ENCODE measurements at places on chromosomes 4 and X.

- no peak for DNase-seq
Measured at GRCh38 chr4:111639120-111639690, 506.0 kb upstream of the FAM241A start.

- DNase-seq, result no peak
Measured at GRCh38 chr4:8118035-8118434, 40.6 kb downstream of the ABLIM2 start.

- no peak for DNase-seq
Measured at GRCh38 chr4:85951-86350, 32.8 kb downstream of the ZNF595 start.

GRCh38 chrX:150926304-150926703 lies 27.8 kb upstream of the CD99L2 start:
- no peak for DNase-seq

DNA sequence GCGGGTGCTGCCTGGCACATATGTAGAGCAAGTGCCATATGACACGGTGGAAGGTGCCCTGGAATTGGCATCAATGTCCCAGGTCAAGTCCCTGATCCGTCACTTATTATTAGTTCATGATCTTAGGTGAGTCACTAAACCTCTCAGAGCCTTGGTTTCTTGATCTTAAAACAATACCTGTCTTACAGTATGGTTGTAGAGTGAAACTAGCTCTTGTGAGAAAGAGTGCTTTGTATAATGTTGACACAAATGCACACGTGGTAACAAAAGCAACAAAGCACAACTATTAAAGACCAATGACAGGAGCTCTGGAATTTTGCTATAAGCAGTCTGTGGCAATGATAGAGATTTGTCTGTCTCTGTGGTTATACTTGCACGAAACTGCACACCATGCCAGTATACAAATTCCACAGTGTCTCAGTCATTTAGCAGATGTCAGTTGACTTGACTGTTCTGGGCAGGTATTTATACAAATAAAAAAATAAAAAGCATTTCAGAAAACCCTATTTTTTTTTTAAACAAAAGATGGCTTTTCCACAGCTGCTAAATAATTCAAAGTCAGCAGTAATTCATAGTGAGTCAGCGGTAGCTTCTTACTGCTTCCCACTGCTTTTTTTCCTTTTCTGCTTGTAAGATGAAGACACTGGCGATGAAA lies 19.7 kb upstream of the ACSL1 start:
- no peak for DNase-seq

GRCh38 chr4:118888666-118889311 lies at the start of gene SYNPO2:
Gene SYNPO2, plus strand, starts transcription at chr4:118888854. Its CDS starts 183 bp downstream, at chr4:118889037.
- DNase-seq, result no peak

GRCh38 chr4:7226439-7226838 lies 34.1 kb downstream of the SORCS2 start:
- no peak for DNase-seq

- no peak for DNase-seq
Measured at GRCh38 chr4:37951461-37952352, 8.5 kb upstream of the PTTG2 start.

DNA sequence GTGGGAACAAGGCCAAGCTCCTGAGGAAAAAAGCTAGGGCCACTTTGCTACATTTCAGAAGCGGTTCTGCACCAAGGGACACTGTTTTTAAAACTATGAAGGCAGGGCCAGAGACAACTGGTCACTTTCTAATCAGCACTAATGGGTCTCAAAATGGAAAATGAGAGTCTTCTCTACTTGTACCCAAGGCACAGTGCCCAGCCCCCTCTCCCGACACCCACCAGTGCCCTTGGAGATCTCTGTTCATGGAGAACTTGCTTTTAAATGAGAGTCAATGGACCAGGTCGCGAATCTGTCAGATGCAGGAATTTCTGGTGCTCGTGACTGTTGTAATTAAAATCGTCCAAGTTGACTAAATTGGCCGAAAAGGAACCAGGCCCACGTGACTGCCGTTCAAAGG lies 591.6 kb downstream of the BCOR start:
- DNase-seq, result no peak

Data from CD4-positive, alpha-beta T cell treated with Interleukin-15 for 4 hours (primary cell).